Brain pericyte (primary cell): ENCODE measurements at places on chromosomes 16 and 17.
A peak's percentile ranks its signal among the peaks of the same experiment; 100 is the strongest.

DNA sequence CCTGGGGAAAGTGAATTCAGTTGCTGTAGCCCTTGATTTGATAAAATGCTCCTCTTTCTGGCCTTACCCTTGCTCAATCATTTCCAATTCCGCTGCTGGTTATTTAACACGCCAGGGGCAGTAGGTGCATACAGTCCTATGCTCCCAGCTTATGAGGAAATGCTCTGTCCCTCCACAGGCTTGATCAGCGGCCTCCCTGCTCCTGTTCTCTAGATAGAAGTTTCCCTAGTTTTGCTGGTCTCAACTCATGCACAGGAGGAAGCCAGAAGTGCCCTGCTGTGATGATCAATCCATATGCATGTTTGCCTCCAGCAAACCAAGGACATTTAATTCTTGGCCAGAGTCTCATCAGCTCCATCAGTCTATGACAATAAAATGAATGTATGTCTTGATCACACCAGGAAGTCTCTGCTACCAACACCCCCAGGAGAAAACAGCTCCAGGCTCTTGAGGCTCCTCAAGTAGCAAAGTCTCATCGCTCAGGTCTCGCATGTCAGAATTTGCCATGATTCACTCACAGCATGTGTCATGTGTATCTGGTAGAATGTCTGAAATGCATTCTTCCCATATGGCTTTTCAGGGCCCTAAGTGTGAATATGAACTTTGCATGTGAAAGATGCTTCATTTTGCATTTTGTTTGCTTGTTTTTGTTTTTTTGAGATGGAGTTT, 208.9 kb downstream of the CDH13 start:
- DNase-seq: peak; percentile 11

GRCh38 chr17:27083408-27084185, 210.3 kb upstream of the WSB1 start:
- no peak for DNase-seq

DNA sequence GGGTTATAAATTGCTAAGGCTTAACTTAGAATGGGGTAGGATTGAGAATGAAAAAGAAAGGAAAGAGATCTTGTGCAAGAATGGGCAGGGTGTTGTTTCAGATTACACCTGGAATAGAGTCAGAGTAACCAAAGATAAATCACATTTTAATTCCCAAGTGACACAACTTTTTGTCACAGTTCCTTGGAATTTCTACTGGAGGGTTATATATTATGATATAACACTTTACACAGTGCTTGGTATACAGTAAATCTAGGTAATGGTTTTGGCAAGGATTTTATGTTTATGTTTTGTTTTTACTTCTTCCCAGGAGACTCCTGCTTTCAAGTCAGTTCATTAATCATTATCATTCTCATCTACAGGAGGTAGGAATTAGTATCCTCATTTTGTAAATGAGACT, 115.7 kb upstream of the KCNJ16 start:
- DNase-seq: no peak

GRCh38 chr16:30561089-30561816, 3.1 kb upstream of the ZNF764 start:
- DNase-seq: no peak

- no peak for DNase-seq
Measured at GRCh38 chr17:82753201-82753464, 1.3 kb downstream of the TBCD start.

DNA sequence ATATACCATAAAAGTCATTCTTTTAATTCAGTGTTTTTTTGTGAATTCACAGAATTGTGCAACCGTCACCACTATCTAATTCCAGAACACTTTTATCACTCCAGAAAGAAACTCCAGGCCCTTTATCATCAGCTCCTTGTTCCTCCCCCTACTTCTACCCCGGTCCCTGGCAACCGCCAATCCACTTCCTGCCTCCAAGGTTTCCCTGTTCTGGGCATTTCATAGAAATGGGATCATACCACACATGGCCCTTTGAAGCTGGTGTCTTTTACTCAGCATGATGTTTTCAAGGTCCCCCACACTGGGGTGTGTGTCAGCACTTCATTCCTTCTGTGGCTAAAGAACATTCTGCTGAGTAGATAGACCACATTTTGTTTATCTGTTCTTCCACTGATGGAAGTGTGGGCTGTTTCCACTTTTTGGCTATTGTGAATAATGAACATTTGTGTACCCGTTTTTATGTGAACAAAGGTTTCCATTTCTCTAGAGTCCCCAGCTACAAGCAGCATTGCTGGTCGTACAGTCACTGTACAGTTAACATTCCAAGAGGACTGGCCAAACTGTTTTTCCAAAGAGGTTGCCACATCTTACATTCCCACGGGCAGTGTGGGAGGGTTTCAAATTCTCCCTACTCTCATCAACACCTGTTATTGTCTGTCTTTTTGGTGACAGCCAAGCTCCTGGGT, 75.8 kb upstream of the ZNF469 start:
- DNase-seq: peak; percentile 80

GRCh38 chr17:76969598-76970172, 101.5 kb downstream of the MGAT5B start:
- no peak for DNase-seq

DNA sequence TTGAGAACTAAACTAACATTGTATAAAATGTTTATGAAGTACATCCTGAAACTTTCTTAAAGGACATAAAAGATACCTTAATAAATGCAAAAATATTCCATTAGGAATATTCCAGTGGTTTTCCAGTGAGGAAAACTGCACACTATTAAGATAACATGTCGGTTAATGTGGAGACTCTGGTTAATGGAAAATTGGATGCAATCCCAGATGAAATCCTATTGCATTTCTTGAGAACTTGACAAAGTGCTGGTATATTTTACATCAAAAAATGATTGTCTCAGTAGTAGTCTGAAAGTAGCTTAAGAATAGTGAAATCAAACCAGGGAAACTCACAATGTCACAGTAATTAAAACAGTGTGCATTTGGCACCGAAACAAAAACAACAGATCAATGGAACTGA, 202.5 kb upstream of the MON1B start:
- no peak for DNase-seq

GRCh38 chr17:80646328-80646727, 101.7 kb downstream of the RPTOR start:
- no peak for DNase-seq

DNA sequence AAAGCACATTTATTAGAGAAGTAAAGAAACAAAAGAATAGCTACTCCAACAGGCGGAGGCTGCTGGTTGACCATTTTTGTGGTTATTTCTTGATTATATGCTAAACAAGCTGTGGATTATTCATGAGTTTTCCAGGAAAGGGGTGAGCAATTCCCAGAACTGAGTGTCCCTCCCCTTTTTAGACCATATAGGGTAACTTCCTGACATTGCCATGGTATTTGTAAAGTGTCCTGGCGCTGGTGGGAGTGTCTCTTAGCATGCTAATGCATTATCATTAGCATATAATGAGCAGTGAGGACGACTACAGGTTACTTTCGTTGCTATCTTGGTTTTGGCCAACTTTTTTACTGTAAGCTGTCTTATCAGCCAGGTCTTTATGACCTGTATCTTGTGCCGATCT, 12.2 kb upstream of the HS3ST4 start:
- DNase-seq: no peak

DNA sequence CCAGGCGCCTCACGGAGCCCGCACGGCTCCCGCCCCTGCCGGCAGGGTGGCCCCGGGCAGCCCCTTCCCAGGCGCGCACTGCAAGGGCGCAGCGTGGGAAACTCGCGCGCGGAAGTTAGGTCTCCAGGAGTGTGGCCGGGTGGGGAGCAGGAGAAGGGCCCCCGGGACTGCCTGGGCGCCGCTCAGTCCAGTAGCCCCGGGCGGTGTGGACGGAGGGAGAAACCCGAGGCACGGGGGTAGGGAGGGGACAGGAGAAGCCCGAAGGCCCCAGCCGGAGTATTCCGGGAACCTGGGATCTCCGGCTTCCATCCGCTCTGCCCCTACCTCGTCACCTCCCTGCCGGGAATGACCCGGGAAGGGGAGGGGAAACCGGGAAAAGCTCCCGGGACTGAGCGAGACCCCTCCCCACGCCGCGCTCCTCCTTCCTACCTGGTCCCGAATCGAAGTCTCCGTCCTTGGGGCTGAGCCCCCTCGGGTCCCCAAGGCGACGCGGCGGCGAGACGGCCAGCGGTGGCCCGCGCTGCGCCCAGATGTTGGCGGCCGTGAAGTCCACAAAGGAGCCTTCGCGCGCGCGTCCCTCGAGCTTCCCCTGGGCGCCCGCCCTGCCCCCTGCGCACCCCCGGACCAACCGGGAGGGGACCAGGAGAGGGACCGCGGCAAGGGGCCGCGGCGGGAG, 418 bp downstream of the SOCS3 start:
- no peak for DNase-seq

- peak; percentile 67 for DNase-seq
Measured at GRCh38 chr17:18857864-18858566, at the start of gene PRPSAP2. TSS of gene PRPSAP2 (plus strand) at chr17:18858131. CDS start at chr17:18865834, 7,703 bp downstream.

- no peak for DNase-seq
Measured at GRCh38 chr16:30104492-30104891, 8.5 kb upstream of the YPEL3 start.

DNA sequence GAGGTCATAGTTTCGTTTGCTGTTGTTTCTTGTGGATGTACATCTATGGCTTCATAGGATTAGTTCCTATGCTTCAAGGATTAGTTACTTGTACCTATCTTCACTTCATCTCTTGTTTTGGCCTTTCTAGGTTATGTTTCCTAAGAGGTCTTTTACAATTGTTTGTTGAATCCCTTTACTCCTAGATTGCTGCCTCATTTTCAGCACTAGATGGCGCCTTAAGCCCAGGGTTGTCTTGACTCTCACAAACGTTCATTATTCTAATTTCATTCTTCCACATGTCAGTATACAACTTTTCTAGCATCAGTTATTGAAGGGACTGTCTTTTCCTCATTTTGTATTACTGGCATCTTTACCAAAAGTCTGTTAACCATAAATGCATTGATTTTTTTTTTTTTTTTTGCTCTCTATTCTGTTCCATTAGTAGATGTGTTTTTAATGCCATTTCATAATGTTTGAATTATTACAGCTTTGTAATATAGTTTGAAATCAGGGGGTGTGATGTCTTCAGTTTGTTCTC, 45.0 kb upstream of the NACA2 start:
- DNase-seq: peak; percentile 16

DNA sequence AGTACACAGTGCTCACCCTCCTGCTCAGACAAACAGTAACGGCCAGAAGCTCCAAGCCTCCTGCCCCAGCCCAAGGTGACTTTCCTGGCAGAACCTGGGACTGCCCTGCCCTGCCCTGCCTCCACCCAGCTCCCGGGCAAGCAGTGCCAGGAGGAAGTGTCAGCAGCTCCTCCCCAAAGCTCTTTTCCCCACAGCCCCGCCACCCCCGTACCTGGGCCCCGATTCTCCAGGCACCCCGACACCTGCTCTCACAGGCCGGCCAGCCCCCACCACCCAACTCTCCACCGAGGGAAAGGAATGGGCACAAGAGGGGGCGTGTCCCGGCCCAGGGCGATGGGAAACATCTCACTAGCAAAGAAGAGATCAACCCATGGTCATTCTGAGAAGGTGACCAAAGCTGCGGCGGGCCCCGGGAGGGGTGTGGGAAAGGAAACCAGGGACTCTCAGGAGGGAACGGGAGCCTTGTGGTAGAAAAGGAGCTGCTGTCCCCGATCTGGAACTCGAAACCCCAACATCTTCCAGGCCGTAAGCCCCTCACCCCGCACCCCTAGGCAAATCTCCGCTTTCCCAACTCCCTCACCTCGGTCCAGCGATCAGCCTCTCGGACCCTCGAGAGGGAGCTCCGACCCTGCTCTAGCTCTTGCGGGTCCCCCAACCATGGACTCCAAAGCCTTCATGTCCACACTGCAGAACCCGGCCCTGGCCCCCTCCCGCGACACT, 1.2 kb downstream of the BCAR1 start:
- no peak for DNase-seq

DNA sequence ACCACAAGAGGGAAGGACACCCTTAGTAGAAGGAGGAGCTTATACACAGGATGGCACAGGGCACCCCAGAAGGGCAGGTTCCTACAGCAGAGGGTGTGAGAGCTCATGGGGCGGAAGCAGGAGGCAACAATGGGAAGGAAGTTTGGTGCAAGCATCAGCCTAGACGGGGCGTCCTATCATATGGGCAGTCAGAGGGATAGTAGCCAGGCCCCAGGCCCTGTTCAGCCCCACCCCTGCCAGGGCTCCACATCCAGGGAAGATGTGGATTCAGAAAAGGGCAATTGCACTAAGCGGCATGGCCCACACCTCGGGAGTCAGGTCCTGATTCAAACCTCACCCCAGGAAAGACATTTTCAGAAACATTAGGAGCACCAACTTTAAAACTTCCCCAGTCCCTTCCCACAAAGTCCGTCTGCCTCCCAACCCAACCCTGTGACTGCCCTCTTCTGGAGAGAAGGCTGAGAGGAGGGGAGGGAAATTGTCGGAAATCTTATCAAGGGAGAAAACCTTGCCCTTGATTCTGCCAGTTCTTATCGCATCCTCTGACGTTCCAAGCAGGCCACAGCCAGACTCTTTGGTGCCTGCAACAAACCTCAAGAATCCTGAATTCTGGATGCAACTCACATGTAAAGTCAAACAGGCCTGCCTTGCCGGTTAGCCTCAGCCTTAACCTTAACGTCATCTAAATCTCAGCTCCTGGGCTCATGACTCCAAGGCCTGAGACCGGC, 198.8 kb upstream of the CDH5 start:
- DNase-seq: no peak

- DNase-seq: no peak
Measured at GRCh38 chr17:1179112-1179817, 516 bp downstream of the ABR start.

- no peak for DNase-seq
Measured at GRCh38 chr17:35668802-35669201, 62.6 kb upstream of the RASL10B start.

DNA sequence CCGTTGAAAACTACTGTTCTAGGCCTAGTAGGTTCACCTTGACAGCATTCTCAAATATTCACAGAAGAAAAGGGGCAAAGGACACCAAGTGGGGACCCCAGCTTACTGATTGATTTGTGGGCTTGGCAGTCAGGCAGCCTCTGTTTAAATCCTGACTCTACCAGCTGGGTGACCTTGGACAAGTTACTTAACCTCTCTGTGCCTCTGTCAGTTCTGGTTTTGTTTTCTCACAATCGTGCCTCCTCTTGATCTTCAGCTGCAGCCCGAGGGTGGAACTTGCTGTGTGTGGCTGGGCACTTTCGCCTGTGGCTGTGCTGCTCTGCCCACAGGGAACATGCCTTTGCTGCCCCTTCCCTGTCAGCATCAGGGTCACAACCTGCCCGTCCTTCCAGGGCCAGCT, 17.8 kb downstream of the RAP1GAP2 start:
- DNase-seq: no peak

DNA sequence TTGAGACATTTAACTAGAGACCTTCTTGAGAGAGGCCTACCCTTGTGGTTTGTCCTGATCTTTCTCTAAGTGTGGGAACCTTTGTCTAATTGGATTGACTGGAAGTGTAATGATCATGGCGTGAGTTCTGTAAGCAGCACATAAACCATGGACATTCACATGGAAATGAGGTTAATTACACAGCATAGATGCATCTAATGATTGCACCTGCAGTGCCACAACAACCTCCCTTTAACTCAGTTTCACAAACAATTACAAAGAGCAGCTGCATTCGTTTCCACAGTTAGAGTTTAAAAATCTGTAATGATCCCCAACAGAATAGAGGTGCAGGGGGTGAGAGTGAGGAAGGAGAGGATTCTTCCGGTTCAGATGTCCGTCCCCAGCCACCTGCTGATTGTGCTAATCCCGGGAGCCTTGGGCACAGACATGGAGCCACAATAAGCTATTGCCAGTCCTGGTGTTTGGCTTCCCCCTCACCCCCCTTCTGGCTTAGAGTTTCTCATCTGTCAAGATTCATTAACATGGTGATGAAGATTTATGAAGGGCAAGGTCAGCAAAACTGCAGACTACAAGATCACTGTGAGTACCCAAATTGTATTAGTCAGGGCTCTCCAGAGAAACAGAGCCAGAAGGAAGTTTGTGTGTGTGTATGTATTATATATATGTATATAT, 659.2 kb upstream of the SOX9 start:
- no peak for DNase-seq
